Fibroblast of the aortic adventitia (primary cell): ENCODE measurements at places on chromosomes 4 and X.

GRCh38 chrX:74779175-74779574, 146.1 kb downstream of the NEXMIF start:
- no peak for DNase-seq

GRCh38 chr4:137238456-137239162, 293.7 kb downstream of the PCDH18 start:
- DNase-seq = no peak

GRCh38 chr4:114250439-114250891, 271.0 kb upstream of the ARSJ start:
- DNase-seq = peak; percentile 35

DNA sequence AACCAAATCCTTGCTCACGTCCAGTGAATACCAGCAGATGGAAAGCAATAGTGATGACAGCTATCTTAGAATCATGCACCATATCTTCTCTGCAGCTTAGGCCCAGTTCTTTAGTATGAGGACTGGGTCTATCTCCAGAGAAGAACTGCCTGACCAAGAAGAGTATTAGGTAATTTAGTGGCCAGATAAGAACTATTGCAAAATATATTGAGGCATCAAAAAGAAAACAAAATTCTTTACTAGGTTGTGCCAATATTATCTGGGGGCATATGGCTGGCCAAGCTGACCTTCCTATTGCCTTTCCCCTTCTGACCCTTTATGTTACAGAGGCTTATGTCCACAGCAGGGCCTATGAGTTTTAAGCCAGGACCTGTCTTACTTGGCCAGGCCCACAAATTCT, 91.2 kb downstream of the RLIM start:
- peak; percentile 74 for DNase-seq

DNA sequence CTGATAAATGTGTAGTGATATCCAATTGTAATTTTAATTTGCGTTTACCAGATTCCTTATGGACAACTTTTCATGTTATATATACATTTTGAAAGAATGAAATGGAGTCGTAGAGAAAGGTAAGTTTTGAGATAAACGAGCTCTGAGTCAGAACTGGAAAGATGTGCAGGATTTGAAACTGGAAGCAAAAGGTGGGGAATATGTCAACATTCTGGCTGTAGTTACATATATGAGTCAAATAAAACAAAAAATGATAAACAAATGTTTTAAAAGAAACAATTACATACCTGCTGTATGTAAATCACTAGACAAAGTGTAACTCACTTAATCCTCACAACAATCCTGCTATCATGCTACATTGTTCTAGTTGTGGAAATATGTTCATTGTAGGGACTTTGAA, 84.0 kb downstream of the LPAR4 start:
- no peak for DNase-seq

- peak; percentile 36 for DNase-seq
These were observed 135.2 kb downstream of the PDE5A start for GRCh38 chr4:119493419-119493818.

DNA sequence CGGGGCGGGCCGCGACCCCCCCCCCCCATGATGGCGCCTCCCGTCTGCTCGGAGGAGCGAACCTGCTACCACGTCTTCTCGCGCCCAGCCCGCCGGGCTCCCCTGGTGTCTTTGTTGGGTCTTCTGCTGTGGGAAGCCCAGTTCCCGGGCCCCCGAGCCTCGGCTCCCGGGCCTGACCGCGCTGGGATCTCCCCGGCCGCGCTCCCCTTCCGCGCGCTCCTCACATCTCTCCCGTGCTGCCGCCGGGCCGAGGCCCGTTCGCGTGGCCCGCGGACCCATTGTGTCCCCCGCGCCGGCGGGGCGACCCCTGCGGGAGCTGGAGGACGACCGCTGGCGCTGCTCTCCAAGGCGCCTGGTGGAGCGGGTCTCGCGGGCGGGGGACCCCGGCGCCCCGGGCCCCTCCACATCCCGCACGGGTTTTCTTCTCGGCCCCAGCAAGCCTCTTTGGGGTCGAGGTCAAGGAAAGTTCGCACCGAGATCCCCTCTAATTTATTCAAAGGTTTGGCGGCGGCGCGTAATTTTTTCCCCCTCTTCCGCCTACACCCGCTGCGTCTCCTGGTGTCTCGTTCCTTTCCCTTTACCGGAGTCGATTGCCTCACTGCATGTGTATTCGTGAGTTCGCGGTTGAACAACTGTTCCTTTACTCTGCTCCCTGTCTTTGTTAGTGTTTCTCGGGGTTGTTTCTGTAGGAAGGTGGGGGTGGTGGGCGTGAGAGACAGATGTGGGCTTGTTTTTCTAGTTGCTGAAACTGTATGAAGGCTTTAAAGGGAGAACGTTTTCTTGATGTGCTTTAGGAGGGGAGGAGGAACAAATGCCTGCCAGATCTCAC, 770 bp downstream of the SMAD1 start:
- peak; percentile 72 for DNase-seq

GRCh38 chr4:54169176-54169575, 59.9 kb upstream of the PDGFRA start:
- DNase-seq = no peak

GRCh38 chr4:1010395-1011021, 918 bp upstream of the FGFRL1 start:
- DNase-seq = peak; percentile 77

GRCh38 chrX:74420196-74421035, 877 bp upstream of the SLC16A2 start:
- DNase-seq = peak; percentile 78

GRCh38 chr4:167786504-167786903, 305.8 kb upstream of the ANXA10 start:
- DNase-seq = no peak

DNA sequence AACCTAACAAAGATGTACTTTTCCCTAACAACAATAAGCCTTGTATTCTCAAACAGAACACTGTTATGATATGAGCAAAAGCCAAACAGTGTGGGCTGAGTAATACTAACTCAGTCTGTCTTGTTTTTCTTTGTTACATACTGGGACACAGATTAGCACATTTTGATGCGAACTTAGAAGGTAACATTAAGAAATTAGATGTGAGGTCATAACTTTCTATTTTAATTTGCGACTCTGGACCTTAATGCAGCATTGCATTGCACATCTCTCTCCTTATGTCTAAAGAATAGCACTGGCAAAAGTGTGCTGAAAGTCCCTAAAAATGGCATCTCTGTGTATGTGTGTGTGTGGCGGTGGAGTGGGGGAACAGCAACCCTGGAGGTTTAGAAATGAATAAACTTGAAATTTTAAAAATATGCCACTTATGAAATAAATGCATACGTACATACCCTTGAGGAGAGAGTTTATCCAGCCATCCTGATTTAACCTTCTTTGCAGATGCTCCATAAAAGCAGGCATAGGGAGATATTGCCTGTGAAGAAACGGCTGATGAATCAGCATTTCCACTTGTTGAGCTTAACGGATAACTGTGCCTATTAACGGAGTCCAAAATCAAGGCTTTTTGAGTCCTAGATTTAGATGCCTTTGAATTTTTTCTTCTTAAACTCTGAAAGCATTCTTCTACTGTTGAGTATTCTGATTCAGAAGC, 34.2 kb downstream of the ARAP2 start:
- DNase-seq = no peak
